ENCODE measurements at places on chromosomes 4 and X. TPM values are rescaled to one million over a fixed set of nuclear protein-coding genes. Genes with fewer than 3 reads are reported as not detected.

- peak within 1 kb of the TSS; percentile 97 for H3K27ac ChIP-seq
- H3K4me1 ChIP-seq = peaks cover 27% of the 10 kb centered on the region
- DNase-seq = peak; percentile 86
Measured at GRCh38 chr4:86934771-86935565, at the start of gene AFF1. Gene AFF1 (plus strand): TSS chr4:86935011. CDS start chr4:86948534, 13,523 bp downstream.

Gene XAGE2
- total RNA-seq = not detected

Gene CD38
- total RNA-seq = 4.2 TPM

- H3K4me1 ChIP-seq = no peaks in the 10 kb centered on the region
- H3K27me3 ChIP-seq = no peaks in the 10 kb centered on the region
- no peaks in the 10 kb centered on the region for H3K36me3 ChIP-seq
- H3K4me3 ChIP-seq = no peak overlapping the region
- no peak overlapping the region for H3K27ac ChIP-seq
- DNase-seq = no peak
Measured at GRCh38 chrX:85561231-85561630, 181.8 kb upstream of the POF1B start.

Gene HPGDS
- total RNA-seq = 5.8 TPM

DNA sequence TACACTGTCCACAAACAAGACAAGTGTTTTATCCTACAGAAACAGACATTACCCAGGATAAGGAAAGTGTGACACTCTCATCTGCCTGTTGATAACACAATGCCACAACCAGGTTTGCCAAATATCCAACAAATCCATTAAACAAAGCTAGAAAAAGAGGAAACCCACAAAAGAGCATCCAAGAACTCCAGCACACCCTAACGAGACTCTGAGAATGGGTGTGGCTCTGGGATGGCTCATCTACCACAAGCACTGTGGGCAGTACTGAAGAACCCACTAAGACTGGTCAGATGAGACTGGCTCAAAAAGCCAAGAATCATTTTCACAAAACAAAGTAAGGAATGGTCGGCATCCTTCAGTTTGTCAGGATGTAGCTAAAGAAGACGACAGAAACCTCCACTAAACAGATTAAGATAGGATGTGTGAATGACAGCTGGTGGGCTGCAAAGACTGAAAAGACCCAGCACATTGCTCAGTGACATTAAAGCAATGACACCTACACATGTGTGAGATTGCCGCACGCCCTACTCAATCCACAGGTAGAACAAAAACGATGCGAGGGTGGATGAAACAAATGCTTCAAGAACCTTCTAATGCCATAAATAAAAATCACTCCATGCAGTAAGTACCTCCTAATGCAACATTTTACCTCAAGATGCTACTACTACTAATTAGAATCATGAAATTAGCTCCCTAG lies 14.7 kb downstream of the ATP8A1 start:
- DNase-seq = no peak
- no peaks in the 10 kb centered on the region for H3K27me3 ChIP-seq
- H3K27ac ChIP-seq = peak overlapping the region; percentile 81
- H3K36me3 ChIP-seq = no peaks in the 10 kb centered on the region
- peaks cover 4% of the 10 kb centered on the region for H3K4me1 ChIP-seq

- no peak for DNase-seq
- H3K4me3 ChIP-seq = no peak overlapping the region
- no peaks in the 10 kb centered on the region for H3K27me3 ChIP-seq
- no peaks in the 10 kb centered on the region for H3K4me1 ChIP-seq
Measured at GRCh38 chr4:8543623-8544022, 36.6 kb upstream of the GPR78 start.

GRCh38 chr4:182574706-182575105 lies 331.5 kb downstream of the TENM3 start:
- H3K4me1 ChIP-seq = no peaks in the 10 kb centered on the region
- H3K27ac ChIP-seq = no peak overlapping the region
- no peaks in the 10 kb centered on the region for H3K36me3 ChIP-seq

DNA sequence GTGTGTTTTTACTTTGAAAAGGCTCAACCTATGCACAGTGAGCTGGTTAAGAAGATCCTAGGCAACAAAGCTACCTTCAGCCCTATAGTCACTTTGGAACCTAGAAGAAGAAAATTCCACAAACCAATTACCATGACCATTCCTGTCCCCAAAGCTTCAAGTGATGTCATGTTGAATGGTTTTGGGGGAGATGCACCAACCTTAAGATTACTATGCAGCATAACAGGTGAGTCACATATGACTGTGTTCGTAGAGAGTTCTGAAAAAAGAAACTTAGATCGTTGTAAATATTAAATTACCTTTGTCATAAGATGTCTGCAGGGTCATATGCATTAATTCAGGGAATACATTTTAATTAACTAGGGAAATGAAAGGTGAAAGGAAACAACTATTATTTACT lies 287.1 kb downstream of the ANK2 start:
- no peaks in the 10 kb centered on the region for H3K36me3 ChIP-seq
- no peaks in the 10 kb centered on the region for H3K4me1 ChIP-seq
- no peak overlapping the region for H3K4me3 ChIP-seq
- no peak for DNase-seq
- no peaks in the 10 kb centered on the region for H3K27me3 ChIP-seq

Data from Peyer's patch (tissue), 4 donors.